ENCODE measurements at places on chromosomes 2 and 18.

DNA sequence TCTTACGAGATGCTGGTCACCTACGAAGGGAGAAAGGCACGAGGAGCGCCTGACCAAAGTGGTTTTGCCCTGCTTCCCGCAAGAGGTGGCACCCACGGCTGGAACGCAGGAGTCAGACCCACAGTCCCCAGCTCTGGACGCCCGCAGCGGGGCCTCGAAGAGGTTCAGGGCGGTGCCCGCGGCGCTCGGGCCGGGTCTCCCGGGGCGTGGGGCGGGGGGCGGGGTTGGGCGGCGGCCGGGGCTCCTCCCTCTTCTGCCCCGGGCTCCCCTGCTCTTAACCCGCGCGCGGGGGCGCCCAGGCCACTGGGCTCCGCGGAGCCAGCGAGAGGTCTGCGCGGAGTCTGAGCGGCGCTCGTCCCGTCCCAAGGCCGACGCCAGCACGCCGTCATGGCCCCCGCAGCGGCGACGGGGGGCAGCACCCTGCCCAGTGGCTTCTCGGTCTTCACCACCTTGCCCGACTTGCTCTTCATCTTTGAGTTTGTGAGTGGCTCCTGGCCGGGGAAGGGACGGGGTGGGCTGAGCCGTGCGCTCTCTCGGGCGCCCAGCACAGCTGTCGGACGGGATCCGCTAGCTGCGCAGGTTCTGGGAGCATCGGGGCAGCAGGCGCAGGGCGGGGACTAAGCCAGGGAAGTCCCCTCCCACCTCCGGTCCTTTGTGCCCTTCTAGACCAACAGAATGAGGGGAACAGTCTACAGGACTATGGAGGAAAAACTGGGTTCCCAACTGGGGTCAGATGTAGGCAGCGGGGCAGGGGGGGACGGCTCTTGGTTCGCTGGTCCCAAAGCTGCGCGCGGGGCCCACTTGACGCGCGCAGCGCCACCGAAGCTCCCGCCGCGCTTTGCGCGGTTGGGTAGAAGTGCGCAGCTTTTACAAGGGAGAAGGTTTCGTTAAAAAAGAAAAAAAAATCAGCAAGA is at the start of gene MAL:
Gene MAL, plus strand, starts transcription at position 303 of the 914 bp plus-strand sequence. Its CDS starts 85 bp downstream, at position 388.
- DNase-seq: peak; percentile 57

DNA sequence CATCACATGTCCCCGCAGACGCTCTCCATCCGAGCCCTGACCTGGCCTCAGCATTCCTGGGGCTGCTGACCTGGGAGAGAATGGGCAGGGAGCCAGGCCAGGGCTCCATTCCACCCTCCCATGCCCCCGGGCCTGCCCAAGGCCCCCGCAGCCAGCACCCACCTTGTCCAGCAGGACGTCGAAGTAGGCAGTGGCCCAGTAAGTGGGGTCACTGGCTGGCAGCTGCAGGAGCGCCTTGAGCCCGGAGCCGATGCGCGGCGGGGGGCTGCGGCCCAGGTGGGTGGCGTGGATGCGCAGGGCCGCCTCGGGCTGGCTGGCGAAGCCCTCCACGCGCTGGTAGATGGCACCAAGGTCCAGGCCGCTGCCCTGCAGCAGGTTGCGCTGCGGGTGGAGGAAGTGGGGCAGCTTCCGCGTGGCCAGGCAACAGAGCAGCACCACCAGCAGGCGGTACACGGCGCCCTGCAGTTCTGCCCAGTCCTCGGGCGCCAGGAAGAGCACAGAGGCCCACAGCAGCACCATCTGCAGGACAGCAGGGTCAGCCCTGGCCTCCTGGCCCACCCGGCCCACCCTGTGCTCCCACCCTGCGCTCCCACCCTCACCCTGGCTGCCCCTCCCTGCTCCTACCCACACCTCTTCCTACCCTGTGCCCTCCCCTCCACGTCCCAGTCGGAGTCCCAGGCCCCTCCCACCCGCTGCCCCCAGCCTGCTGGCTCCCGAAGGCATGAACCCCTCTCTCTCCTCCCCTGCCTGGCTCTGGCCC is 7.6 kb downstream of the MAB21L4 start:
- DNase-seq: no peak

DNA sequence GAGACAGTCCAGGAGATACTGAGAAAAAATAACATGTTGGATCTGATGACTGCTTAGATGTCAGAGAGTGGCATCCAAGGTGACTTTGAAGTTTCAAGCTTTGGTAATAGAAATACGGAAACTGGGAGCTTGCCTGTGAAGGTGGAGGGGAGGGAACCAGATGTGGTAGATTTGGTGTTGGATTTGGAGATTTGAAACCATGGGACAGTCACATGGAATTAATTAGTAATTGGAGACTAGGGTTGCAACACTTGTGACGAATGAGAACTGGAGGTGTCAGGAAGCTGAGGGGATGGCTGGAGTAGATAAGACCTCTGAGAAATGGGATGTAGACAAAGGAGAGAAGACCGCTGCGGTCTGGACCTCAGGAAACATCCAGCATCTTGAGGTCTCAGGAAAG is 46.7 kb downstream of the RPL37A start:
- no peak for DNase-seq

DNA sequence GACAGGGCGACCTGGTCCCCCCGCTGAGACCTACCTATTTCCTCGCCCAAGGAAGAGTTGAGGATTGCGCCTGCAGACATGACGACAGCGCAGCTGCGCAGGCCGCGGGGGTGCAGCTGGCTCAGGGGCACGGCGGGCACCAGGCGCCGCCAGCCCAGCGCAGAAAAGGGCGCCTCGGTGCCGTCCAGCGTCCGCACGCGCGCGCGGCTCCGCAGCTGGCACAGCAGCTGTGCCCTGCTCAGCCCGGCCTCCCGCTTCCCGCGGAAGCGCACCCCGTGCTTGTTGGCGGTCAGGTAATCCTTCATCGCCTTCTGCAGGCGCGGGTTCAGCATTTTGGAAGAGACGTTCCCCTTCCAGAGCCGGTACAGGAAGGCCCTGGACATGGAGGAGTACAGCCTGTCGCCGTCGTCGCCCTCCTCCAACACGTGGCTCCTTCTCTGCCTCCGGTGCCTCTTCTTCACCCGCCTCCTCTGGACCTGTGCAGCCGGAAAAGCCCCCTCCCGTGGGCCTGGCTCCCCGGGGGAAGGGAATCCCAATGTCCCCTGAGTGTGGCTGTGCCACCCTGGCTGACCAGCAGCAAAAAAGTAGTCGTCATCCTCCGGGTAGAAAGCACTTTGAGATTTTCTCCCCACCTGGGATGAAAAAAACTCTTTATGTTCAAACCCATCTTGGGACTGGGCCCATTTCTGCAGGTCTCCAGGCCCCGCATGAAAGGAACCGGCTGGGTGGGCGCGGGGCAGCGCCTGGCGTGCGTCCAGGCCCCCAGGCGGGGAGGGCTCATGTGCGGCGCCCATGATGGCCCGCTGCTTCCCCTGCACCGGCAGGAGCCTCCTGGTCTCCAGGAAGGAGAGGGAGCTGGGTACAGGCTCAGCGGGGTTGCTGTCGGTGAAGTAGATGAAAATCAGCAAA is 42.7 kb downstream of the ST6GAL2 start:
- DNase-seq: no peak

- DNase-seq: no peak
Observed at GRCh38 chr2:154452906-154453493, 245.5 kb upstream of the KCNJ3 start.

GRCh38 chr2:177392373-177393202 is at the start of gene AGPS:
TSS of gene AGPS (plus strand) at chr2:177392773. CDS start at chr2:177392790, 17 bp downstream.
- DNase-seq: peak; percentile 68

DNA sequence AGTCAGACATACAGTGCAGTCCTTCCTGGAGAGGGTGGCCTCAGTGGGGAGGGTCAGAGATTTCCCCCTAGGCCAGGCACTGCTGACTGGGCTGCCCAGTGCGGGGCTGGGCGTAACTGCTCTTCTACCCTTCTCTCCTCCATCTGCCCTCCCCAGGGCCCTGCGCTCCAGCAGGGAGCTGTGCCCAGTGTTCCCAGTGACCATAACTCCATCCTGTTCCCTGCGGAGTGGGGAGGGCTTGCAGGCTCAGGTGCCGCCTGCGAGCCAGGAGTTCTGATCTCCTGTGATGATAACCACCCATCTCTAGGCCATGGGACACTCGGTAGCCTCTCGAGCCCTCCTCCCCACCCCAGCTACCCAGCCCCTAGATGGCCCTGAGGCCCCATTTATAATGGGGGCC is 107.6 kb downstream of the SMAD7 start:
- DNase-seq: no peak

- no peak for DNase-seq
Observed at GRCh38 chr18:10197097-10197496, 257.3 kb upstream of the APCDD1 start.

DNA sequence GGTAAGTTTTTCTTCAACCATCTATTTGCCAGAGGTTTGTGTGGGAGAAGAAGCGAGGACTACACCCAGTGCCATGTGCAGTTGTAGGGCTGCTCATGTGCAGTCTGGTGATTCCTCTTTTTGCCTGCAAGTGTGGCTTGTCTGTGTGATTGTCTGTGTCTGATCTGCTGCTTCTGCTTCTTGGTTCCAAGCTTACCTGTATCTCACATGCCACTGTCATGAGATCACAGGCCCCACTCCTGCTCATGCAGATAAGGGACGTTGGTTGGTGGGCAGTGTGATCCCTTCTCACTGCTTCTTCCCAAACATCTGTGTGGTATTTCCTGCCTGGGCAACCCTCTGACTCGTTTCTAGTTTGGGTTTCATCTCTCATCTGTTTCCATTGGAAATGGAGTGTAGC is 27.1 kb downstream of the RRM2 start:
- DNase-seq: no peak

GRCh38 chr2:41741951-41742595 is 305.7 kb upstream of the PKDCC start:
- DNase-seq: no peak

GRCh38 chr18:46910856-46911255 is 6.5 kb downstream of the PIAS2 start:
- DNase-seq: no peak

- no peak for DNase-seq
Observed at GRCh38 chr2:218472988-218473387, 54.1 kb downstream of the VIL1 start.

- no peak for DNase-seq
Observed at GRCh38 chr18:36634573-36635216, 194.1 kb downstream of the TPGS2 start.

- DNase-seq: no peak
Observed at GRCh38 chr2:45964223-45964841, 312.9 kb downstream of the PRKCE start.

GRCh38 chr2:134021830-134022524 is 231.9 kb upstream of the MGAT5 start:
- DNase-seq: no peak

DNA sequence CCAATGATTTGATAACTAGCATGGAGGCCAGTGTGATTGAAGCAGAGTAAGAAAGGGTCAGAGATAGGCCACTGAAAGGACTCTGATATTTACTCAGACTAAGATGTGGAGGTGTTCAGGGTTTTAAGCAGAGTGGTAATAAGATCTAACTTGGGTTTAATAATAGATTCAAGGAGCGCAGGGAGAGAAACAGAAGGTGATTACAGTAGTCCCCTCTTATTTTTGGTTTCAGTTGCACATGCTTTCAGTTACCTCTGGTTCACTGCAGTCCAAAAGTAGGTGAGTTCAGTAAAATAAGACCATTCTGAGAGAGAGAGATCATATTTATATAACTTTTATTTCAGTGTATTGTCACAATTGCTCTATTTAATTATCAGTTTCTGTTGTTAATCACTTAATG is 13.5 kb upstream of the GALNT13 start:
- no peak for DNase-seq

DNA sequence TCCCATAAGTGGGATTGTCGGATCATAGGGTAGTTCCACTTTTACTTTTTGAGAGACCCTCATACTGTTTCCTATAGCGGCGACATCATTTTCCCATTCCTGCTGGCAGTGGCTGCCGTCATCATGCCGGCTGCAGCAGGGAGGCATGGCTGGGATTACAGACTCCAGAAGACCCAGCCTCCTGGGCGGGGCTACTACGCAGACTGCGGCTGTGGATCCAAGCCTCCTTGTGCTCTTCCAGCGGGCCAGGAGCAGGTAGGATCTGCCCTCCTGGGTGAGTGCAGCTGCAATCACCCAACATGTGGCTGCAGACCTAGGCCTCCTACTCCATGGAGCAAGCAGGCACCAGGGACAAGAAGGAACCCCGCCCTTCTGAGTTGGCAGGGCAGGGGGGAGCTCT is 359.2 kb downstream of the GALR1 start:
- no peak for DNase-seq

GRCh38 chr2:85230679-85231467 is 96.9 kb downstream of the TGOLN2 start:
- DNase-seq: no peak

DNA sequence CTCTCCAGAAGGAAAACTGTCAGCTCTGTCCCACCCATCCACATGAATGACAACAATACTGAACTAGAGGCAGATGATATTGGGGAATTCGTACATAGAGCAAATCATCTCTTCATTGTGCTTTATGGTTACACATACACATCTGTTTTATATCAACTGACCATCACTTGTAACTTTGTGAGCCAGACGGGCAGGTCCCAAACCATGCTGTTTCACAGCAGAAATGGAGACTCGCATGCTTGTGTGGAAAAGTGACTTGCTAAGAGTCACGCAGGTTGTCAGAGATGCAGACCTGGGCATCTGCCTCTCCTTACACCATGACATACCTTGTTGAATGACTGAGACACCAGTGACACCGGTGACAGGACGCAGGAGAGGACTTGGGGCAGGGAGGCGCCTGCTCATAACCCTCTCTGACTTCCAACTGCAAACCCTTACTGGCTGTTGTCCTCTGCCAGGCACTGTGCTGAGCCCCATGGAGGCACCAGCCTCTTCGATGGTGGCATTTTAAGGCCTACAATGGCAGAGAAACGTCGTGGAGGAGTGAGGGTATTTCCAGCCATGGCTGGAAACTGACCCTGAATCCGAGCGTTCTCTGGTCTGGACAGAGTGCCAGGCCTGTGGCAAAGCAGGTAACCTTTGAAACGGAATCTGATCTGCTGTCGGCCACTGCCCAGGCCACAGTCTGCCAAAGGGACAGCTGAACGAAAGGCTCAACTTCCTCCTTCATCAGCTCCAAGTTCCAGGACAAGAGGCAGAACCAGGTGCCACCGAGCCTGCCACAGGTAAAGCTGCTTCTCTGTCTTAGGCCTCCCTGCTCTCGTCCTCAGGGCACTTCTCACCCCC is 26.9 kb upstream of the ROCK2 start:
- DNase-seq: no peak

DNA sequence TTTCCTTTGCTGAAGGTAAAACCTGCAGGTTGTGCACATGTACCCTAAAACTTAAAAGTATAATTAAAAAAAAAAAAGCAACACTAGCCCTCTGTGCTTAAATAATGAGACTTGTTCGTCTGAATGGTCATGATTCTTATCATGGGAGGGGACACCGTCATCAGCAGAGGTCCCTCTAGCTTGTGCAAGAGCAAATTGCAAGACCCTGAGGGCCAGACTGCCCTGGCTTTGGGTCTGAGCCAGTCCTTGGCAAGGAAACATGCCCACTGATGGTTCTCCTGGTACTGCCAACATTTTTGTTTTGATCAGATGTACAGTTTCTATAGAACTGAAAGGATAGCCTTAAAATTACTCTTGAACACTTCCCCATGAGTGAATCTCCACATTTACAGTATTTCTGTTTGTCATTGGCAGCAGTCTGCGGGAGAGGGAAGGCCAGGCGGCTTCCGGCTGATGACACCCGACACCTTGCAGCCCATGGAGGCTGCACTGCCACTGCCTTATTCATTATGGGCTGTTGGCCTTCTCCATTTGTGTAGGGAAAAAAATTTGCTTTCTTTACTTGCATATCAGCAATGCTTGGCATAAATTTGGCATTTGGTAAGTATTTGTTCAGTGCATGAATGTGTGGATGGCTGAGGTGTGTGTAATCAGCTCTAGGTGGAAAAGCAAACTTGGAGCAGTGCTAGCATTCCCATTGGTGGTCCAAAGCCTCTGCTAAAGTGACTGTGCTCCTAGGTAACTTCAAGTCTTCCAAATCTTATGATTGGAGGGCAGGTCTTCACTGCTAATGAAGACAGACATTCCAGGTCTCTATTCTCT is 161.6 kb upstream of the ALKAL2 start:
- no peak for DNase-seq

- no peak for DNase-seq
Observed at GRCh38 chr2:200199005-200199404, 107.5 kb upstream of the SPATS2L start.

Data from activated T-cell treated with anti-CD3 and anti-CD28 coated beads, Interleukin-2, amount 50 U/mL, for 4 hours (primary cell).